ENCODE measurements at places on chromosomes 16 and 17.

- DNase-seq: no peak
Measured at GRCh38 chr17:32489320-32490100, 2.7 kb downstream of the CDK5R1 start.

- DNase-seq: no peak
Measured at GRCh38 chr17:70169709-70170597, 621 bp downstream of the KCNJ2 start.

DNA sequence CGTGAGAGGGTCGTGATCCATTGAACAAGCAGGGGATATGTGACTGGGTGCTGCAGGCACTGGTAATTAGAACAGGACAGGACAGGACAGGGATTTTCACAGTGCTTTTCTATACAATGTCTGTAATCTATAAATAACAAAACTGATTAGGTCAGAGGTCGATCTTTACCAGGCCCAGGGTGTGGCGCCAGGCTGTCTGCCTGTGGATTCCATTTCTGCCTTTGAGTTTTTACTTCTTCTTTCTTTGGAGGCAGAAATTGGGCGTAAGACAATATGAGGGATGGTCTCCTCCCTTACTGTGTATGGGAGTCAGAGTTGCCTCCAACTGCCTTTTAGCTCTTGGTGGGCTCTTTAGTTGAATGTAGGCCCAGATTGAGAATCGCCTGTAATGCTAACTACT lies 1.5 kb upstream of the ZNF764 start:
- no peak for DNase-seq

GRCh38 chr16:16014329-16015224 lies 65.2 kb downstream of the ABCC1 start:
- DNase-seq: no peak

- DNase-seq: no peak
Measured at GRCh38 chr17:14444915-14445314, 144.0 kb downstream of the HS3ST3B1 start.

DNA sequence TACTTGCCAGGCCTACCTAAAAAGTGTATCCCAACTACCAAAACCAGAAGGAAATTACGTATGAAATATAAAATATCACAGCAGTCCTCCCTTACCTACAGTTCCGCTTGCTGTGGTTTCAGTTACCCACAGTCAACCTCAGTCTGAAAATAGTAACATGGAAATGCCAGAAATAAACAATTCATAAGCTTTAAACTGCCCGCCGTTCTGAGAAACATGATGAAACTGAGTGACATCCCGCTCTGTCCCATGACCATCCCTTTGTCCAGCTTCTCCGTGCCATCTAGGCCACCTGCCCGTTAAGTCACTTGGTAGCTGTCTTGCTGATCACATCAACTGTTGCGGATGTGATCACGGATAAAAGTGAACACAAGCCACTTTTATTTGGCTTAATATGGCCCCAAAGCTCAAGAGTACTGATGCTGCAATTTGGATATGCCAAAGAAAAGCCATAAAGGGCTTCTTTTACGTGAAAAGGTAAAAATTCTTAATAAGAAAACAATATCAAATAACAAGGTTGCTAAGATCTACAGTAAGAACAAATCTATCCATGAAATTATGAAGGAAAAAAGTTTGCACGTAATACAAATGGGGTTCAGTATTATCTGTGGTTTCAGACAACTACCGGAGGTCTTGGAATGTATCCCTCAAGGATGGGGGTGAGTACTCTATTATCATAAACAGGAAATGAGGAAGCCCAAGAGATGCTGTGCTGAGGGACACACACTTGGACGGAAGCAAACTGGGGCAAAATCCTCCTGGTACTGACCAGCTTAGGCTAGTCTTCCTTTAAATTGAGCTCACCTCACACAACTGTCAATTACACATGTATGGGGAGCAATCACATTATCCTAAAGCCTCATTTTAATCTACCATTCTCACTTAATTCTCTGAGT lies 8.2 kb downstream of the USP22 start:
- no peak for DNase-seq

DNA sequence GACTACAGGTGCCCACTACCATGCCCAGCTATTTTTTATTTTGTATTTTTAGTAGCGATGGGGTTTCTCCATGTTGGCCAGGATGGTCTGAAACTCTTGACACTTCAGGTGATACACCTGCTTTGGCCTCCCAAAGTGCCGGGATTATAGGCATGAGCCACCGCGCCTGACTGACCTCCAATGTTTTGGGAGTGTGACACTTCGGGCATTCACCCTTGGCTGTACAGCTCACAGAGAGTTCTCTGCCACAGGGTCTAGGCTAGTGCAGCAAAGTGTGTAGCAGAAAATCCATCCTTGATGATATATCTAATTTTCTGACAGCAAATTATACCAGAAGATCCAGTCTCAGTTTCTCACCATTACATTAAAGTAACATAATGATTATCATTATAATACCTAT lies 14.1 kb downstream of the FAM20A start:
- DNase-seq: no peak

DNA sequence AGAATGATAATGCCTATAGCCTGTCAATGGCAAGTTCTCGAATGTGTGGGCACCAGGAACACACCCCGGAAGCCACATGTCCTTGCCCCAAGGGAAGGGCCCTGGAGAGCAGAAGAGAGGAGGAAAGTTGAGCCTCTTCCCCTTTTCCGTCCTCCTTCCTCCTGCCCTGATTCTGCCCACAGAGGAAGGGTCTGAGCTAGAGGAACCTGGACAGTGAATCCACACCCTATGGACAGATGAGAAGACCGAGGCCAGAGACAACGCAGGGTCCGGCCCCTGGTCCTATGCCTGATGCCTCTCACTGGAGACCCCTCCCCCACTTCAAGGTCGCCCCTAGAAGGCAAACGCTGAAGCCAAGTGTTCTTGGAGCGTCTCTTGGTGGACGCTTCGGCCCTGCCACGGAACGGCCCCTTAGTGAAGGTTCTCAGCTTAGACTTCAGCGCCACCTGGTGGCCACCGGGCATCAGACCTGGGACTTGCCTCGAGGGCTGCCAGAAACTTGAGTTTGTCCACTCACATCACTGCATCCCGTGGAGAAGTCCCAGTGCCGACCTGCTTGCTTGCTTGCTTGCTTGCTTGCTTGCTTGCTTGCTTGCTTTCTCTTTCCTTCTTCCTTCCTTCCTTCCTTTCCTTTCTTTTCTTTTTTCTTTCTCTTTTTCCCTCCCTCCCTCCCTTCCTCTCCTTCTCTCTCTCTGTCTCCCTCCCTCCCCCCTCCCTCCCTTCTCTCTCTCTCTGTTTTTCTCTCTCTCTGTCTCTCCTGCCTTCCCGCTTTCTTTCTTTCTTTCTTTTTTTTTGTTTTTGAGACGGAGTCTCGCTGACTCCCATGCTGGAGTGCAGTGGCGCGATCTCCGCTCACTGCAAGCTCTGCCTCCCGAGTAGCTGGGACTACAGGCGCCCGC lies 20.6 kb upstream of the SPNS3 start:
- peak; percentile 94 for DNase-seq

DNA sequence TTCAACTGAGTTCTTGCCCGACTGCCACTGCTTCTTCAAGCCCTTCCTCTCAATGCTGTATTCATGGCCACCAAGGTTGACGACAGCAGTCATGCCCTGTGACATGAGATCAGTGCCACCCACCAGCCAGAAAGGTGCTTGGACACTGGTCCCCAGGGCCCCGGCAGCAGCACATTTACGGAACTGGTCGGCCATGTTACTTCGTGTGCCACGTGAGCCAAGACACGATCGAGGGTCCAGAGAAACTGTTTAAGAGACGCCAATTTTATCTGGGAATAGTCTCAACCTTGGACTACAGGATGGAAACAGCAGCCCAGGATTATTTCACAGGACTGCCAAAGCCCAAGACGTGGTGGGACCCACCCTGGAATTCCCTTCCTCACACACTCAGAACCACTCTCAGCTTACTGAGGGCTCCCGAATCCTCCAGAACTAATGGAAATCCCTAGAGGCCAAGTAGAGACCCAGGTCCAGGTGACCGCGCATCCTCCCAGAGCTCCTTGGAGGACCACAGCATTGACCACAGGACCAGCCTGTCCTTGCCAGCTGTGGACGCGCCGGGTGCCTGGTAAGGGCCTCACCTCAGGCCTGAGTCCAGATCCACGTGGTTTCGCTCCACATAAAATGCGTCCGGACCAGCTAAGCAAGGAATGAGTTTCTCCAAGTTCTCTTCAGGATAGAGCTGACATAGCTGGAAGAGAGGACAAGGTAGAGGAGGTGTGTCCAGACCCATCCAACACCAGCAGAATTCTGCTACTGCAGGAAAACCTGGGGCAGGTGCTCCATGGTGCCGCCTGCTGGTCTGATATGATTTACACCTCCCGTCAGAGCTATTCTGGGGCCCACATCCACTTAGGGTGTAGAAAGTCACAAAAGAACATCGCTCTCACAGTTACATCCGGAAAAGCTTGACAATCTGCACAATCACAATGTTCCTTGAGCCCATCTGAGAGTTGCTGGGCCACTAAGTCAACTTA lies 28.2 kb downstream of the MAP1LC3B start:
- DNase-seq: no peak

DNA sequence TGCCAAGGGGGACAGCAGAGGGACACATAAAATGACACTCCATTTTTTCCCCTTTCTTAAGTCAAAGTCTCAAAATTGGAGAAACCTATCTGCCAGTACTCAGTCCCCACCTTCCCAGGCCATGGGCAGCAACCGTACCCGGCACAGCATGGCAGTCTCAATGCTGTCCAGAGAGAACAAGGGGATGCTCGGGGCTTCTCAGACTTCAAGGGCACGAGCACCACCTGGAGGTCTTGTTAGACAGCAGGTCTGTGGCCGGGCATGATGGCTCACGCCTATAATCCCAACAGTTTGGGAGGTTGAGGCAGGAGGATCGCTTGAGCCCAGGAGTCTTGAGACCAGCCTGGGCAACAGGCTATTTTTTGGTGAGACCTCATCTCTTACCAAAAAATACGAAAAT lies 3.2 kb downstream of the DNAH17 start:
- DNase-seq: no peak

DNA sequence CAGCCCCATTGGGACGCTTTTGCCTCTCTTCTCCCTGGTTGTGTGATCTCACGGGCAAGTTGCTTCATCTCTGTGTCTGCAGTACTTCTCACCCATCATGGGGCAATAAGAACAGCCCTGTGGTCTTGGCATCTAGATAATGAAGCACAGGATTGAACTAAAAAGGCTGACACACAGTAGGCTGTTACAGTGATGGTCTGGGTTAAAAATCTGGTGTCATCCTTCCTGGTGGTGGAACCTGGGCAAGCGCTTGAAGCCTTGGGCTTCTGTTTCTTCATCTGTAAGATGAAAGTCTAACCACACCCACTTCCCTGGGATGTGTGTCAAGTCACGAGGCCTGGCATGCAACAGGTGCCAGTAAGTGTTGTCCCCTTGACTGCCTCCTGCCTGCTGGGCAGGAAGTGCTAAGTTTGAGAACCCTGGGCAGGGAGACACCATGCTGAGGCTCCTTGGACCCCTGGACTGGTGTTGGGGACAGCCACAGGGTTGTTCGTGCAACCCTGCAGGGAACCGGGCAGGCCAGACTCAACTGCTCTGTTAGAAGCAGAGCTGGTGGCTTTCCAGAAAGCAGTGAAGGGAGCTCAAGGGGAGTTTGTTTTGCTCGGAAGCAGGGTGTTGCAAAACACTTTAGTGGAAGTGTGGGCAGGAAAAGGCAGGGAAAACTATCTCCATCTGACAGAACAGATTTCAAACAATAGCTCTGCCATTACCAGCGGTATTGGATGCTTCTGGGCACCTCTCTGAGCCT lies 5.9 kb upstream of the MAP2K3 start:
- DNase-seq: no peak

GRCh38 chr17:65175952-65176351 lies 38.8 kb downstream of the RGS9 start:
- DNase-seq: no peak

DNA sequence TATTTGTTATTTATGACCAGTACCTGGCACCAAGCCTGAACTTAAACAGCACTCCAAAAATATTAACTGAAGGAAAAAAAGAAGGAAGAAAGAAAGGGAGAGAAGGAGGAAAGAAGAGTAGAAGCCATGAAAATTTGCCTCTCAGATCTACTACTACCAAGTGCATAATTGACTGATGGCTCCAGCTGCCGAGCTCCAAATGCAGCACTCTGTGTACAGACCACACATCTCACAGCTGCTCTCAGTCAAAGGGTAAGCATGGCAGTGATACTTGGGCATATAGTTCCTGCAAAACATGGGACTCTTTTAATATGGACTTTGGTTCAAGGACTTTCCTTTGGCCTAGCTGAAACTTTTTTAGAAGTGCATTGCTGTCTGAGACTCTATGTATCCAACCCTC lies 44.0 kb upstream of the NOG start:
- no peak for DNase-seq
